H4 (cell line): ENCODE measurements at places on chromosomes 1 and 21. TPM values are rescaled to one million over a fixed set of nuclear protein-coding genes. Genes with fewer than 3 reads are reported as not detected.

DNA sequence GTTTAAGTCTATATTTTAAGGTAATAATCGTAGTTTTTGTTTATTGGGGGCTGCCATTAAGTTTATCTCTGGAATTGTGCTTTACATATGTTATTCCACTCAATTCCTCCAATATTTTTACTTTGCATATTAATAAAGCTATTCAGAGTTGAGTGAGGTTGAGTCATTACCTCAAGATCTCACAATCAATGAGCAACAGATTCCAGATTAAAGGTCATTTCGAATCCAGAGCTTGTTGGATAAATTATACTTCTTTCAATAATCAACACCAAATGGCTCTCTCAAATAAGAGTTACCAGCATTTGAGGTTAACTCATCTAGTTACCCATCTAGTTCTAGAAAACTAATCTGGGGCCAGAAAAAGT, 16.7 kb downstream of the RGS4 start:
- DNase-seq: no peak

- no peak for DNase-seq
These were observed 235.7 kb upstream of the RAB4A start for GRCh38 chr1:229035054-229035747.

GRCh38 chr1:84433258-84434080, 35.2 kb downstream of the DNASE2B start:
- peak; percentile 39 for DNase-seq

DNA sequence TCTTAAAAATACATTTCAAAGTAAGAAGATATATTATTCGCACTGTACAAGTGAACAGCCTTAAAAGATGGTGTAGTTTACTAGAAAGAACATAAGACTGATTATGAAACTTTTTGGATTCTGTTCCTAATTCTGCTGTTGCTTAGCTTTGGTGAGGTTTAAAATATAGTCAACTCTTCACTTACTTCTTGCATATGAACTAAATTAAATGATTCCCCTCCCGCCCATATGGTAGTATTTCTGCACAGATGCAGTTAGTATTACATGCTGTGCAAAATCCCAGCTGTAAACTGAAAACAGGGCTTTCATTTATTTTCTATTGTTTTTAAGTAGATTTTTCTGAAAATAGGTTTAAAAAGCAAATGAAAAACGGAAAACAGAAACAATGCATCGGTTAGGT, 345.4 kb upstream of the NCAM2 start:
- DNase-seq: no peak

DNA sequence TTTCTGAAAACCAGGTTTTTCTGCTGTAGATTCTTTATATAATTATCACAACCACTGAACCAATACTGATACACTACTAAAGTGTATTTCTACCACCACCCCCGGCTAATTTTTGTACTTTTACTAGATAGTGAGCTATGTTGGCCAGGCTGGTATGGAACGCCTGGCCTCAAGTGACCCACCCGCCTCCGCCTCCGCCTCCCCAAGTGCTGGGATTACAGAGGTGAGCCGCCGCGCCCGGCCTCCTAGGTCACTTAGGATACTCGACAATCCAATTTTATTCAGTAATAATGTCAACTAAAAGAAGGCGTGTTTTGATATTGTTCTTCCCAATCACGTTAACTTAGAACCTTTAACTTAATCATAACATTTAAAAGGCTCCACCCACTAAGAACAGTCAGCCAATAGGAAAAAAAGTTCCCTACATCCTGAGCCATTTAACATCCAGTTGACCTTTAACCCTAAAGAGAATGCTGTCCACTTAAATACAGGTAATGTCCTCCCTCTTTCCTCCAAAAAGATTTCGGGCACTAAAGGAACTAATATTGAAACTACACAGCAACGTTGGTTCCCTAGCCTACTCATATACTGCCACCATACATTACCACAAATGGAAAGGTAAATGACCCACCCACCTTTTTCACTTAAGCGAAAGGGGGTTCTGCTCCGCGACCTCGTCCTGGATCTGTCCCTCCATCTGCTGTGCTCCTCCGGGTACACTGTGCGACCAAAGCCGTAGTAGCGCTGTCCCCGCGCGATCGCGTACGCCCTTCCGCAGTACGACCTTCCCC, 1.2 kb downstream of the RSRP1 start:
- no peak for DNase-seq

DNA sequence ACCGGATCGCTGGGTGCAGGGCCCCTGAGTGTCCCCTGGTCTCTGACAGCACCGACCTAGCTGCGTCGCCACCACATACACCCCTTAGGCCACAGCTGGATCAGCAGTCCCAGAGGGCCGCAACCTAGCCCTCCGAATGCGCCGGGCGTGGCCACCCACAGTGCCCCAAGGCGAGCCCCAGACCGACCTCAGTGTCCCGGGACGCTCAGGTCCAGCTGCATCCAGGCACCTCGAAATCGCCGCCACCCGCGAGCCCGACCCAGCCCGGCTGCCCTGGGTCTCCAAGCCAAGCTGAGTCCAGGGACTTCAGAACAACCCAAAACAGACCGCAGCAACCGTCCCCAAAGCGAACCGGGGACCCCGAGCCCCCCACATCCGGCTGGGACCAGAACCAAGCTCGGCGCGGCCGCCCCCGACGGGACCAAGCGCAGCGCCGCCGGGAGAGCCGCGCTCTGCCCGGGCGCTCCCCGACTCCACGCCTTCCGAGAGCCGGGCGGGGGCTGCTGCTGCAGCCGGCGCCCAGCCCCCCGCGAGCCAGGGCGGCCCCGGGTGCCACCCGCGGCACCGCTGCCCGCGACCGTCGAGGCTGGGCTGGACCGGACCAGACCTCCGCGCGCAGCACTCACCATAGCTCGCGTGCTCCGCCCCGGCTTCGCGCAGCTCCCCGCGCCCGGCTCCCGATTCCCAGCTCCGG, 54.6 kb upstream of the ECE1 start:
- DNase-seq: no peak

- no peak for DNase-seq
These were observed 73.5 kb downstream of the TMEM200B start for GRCh38 chr1:29050166-29050565.

GRCh38 chr21:37244501-37245095, 22.5 kb downstream of the VPS26C start:
- DNase-seq: no peak

- DNase-seq: no peak
These were observed 46.3 kb downstream of the ITPKB start for GRCh38 chr1:226692823-226693222.

GRCh38 chr1:173479649-173480048, 2.5 kb downstream of the PRDX6 start:
- peak; percentile 24 for DNase-seq

DNA sequence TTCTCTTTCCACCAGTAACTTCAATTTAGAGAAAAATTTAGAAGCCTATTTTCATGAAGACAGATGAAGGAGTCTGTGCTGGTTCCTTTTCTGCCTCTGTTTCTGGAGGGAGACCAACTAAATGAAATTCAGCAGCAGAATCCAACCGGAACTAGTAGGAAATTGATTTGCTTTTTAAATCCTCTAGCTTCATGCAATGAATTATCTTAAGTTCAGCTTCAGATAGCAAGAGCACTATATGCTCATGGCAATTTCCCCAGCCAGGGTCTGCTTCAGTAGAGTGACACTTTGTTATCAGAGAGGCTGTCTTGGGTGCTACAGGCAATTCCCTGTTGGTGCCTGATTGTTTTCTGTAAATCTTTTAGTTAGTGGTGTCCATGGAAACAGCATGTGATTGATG, 189.7 kb downstream of the SLC35F3 start:
- no peak for DNase-seq

DNA sequence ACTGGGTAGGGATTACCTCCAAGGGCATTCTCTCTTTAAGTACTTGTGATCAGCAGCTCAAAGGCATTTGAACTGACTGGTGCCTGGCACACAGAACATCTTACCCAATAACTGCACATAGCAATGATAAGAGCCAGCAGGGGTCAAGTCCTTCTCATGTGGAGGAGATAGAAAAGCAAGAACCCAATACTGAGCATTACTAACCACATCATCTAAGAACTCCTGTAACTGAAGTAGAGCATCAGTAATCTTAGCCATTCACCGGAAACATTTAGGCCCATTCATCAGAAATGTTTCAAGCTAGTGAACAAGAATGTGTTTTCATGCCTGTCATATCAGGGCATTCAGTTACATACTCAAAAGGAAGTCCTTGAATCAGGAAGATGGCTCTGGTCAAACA, 33.6 kb upstream of the THEM4 start:
- DNase-seq: no peak

- DNase-seq: no peak
These were observed 14.0 kb downstream of the LAPTM5 start for GRCh38 chr1:30743584-30744059.

DNA sequence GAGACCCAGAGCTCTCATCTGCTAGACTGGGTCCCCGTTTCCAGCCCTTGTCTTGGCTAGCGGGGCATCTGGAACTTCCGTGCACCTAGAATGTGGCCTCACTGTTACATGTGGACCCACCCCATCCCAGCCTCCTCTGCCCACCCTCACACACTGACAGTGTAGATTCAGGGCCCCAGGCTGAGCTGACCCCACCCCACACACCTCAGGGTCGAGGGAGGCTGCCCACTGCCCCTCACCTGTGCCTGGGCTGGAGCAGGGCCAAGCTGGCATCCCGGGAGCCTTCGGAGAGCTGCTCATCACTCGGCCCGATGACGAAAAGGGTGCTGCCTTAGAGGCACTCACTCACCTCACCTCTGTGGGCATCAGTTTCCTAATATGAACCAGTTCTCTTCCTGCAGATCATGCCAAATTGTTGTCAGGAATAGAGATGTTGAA, 11.1 kb downstream of the ACOT11 start:
- peak; percentile 3 for DNase-seq

- DNase-seq: no peak
These were observed 37.7 kb upstream of the PTBP2 start for GRCh38 chr1:96683931-96684330.

GRCh38 chr1:56424744-56425493, 154.4 kb downstream of the PLPP3 start:
- DNase-seq: peak; percentile 78

- no peak for DNase-seq
These were observed 122.7 kb downstream of the PSMG1 start for GRCh38 chr21:39060485-39061083.

GRCh38 chr1:33654267-33654834, 181.9 kb downstream of the ZSCAN20 start:
- no peak for DNase-seq

DNA sequence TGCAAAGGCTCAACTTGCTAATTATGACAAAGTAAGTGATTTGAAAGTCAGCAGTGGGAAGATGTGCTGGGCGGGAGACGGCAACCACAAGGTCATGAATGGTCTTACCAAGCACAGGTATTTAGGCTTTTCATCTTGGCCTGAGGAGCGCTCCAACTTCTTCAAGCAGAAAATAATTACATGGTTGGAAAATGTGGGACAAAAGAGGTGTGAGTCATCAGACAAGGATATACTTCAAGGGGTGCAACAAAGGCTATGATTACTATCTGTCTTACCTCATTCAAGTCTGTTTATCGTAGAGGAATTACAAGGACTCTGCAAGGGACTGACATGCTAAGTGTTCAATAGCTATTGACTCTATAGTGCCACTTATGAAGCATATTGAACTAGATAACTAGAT, 2005.7 kb downstream of the MRPL39 start:
- DNase-seq: peak; percentile 34

DNA sequence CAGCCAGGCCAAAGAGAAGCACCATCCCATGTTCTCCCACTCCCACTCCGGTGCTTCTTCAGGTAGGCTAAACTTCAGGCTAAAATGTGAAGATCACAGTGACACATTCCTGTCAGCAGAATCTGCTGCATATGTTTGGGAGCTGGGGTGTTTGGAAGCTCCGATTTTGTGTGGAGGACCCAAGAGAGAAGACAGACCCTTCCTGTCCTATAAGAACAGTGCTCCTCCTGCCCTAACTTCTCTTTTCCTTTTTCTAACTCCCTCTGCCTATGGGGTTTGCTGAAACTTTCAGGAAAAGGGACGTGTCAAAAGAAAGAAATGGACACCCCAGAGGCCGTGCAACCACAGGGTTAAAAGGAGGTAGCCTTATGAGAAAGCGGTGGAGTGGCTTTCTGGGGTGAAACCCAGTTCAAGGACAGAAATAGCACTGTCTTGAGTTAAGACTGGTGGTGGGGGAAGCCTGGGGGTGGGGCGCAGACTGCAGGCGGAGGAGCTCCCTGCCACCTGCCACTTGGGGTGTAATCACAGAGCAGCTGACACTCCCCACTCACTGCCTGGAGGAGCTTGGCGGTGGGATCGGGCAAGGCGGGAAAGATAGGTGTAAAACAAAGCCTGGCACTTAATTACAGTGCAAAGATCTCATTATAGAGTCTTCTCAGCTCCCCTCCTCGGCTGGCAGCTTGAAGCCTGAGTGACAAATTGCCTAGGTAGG, 645 bp upstream of the TLR5 start:
- no peak for DNase-seq

DNA sequence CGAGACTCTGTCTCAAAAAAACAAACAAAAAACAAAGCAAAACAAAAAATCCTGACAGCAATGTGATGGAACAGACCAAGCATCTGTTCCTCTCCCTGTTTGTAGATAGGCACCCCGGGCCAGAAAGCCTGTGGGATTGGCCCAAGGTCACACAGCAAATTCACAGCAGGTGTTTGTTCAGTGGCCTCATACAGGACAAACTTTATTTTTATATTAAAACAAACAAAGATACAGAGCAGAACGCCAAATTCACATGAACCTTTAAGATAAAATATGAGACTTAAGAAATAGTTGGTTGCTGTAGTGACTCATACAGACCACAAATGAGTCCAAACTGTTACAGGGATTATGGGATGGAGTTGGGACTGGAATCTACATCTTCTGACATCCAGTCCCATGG, 2.3 kb upstream of the CELA2A start:
- peak; percentile 44 for DNase-seq

DNA sequence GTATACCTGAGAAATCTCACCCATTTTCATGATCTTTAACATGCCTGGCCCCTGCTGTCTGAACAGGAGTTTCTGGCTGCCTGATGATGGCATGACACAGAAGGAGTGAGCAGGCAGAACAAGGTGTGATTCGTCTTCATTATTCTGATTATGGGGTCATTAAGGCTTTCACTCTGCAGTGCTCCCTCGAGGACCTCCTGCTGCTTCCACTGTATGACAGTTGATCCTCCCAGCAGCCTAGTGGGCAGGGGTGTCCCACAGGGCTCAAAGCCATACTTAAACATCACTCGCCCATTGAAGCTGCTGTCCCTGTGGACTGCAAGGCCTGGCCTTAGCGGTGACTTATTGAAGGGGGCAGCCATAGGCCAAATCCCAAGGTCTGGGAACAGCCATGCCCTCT, 12.7 kb upstream of the PARS2 start:
- DNase-seq: no peak

DNA sequence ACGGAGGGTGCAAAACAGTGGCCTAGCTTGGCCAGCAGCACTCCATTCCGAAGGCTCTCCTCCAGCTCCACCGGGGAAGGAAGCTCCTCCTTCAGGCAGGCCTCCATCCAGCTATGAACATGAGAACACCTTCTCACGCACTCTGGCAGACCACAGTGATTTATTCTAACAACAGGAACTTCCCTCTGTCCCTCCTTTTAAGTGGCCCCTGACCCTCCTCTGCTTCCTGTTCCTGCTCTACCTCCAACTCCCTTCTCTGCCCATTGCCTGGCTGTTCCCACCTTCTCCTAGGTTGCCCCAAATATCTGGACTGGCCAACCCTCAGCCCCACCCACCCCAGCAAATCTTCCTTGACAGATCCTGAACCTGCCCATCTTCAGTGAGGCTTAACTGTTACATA, 5.9 kb downstream of the IQGAP3 start:
- no peak for DNase-seq

The IL22RA1 gene
- total RNA-seq: 0.85 and 1.2 TPM in 2 replicates

The SLFNL1 gene
- total RNA-seq: not detected in 2 replicates

The PLD5 gene
- total RNA-seq: 0.02 TPM in 1 of 2 replicates, not detected in the other

The SUSD4 gene
- total RNA-seq: 0.14 and 0.99 TPM in 2 replicates

The RGS18 gene
- 11.9 and 19.3 TPM in 2 replicates for total RNA-seq

The E2F2 gene
- 4.4 and 5.2 TPM in 2 replicates for total RNA-seq

The PPIAL4G gene
- total RNA-seq: not detected in 2 replicates

The ACP6 gene
- 7.3 and 10.9 TPM in 2 replicates for total RNA-seq

The C8B gene
- not detected in 2 replicates for total RNA-seq
